ENCODE measurements at places on chromosomes 12 and 14.

DNA sequence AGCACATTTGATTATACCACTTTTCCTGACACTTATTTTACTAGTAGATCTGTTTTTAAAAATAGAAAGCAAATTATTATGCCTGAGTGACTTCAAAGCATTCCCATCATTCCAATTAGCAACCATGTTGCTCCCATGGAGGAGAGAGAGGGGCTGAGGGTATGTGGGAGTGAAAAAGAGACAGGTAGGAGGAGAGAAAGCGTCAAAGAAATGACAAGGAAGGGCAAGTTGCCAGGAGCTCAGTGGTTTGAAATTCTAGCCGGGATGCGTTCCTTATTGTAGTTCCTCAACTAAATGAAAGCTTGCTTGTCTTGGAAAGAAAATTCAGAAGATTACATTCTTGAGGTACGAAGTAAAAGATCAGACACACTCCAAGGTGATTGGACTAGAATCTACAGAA is 92.4 kb upstream of the PKP2 start:
- no peak for DNase-seq

GRCh38 chr14:94833633-94834032 is 63.7 kb upstream of the GSC start:
- DNase-seq, result peak; percentile 39

DNA sequence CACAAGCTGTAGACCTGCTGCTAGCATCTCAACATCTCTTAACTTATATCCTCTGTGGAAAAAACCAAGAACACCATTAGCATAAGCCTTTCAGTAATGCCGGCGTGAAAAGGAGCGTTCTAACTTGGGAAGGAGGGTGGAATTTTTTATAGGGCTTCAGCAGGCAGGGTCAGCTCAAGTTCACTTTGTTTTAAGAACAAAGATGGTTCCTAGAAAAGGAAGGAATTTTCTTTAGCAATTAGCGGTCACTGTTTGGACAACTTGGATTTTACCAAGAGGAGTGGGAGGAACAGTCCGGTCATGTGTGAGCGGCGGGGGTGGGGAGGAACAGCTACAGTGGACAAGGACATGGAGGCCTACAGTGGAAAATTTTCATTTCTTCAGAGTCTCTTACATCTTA is 35.9 kb downstream of the BBS10 start:
- DNase-seq, result no peak

- no peak for DNase-seq
Observed at GRCh38 chr14:105529569-105530284, 3.3 kb downstream of the TMEM121 start.

DNA sequence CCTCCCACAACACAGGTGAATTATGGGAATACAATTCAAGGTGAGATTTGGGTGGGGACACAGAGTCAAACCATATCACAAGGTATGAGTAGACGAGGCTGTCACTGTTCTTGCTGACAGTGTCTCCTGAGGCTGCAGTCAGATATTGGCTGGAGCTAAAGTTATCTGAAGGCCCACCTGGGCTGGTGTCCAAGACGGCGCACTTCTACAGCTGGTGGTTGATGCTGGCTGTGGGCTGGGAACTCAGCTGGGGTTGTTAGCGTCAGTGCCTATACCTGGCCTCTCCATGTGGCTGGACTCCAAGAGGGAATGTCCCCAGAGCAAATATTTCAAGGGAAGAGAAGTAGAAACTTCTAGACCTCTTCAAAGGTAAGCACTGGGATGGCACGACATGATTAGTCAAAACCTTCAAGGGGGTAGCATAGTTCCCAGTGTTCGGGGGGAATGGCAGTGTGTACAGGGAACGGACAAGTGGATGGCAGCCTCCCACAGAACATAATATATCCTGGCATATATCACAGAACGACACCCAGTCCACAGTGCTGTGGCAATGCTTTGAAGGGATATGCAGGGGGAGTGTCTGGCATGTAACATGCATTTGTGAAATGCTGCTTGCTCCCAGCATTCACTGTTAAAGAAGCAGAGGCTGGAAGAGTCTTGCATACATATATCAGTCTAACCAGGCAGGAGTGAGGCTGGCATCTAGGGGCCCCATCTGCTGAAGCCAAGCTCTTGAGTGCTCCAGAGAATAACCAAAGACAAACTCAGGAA is 126.7 kb upstream of the RFLNA start:
- DNase-seq, result no peak

DNA sequence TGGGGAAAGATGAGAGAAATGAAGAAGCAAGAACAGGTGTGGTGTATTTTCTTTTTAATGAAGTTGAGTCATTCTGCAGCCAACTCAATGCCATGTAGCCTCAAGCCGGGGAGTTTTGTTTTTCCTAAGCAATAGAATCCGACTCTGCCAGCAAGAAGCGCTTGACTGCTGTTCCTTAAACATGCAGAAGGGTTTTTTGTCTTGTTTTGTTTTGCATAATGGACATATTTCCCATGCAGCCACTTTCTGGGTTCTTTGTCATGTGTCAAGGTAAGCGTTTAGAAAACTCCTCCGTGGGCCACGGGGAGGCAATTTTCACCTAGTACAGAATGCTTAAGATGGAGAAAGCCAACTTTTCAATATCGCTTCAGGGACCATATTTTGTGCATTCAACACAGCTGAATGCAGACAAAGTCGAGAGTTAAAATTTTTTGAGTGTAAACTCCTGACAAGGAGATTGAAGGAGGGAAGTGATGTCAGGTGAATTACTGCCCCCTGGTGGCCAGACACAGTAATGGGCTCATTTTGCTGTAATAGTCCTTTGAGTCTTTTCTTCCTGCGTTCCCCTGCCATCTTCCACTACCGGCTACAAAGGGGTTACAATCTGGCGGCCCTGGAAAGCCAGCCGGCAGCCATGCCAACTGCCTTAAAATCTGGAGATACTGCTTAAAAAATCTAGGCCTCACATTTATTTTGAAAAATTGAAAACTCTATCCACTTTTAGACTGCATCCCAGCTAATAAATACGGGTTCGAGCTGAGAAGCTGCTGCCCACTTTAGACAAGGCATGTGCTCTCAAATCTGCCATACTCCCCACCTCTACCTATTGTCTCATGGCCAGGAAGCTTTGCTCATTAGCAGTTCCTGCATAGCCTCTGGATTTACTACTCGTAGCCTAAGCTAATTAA is 3.2 kb upstream of the FICD start:
- DNase-seq, result peak; percentile 89

GRCh38 chr12:94457311-94457710 is 2.4 kb downstream of the CEP83 start:
- no peak for DNase-seq

DNA sequence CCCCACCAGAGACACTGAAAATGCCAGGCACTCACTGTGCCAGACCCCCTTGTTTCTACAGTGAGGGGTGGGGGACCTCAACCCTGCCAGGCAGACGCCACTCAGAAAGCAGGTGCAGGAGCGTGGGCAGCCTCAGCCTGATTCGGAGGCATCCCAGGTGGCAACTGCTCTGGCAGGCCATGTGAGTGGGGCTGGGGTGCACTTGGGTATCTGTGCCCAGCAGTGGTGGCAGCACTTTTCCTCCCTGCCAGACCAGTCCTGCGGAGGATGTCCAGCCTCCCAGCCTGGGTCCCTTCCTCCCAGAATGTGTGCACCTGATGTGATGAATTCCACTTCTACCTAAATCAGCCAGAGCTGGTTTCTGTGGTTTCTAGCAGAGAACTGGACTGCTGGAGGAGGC is 13.4 kb upstream of the TTC7B start:
- DNase-seq, result no peak

DNA sequence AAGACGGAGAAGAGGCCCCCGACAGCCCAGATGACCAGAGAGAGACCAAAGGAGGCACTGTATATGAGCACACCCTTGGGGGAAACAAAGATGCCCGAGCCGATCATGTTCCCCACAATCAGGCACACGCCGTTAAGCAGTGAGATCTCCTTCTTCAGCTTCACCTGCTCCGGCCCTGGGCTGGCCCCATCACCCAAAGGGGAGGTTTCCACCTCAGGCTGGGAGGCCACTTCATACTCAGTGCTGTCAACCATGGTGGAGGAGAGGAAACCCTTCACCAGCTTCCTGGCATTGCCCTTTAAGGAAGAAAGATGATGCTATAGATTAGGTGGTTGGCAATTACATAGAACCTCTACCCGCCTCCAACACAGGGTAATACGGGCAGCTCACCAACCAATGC is 2.1 kb downstream of the SLC7A7 start:
- DNase-seq, result no peak

- no peak for DNase-seq
Observed at GRCh38 chr12:69341328-69341727, 6.9 kb upstream of the LYZ start.

DNA sequence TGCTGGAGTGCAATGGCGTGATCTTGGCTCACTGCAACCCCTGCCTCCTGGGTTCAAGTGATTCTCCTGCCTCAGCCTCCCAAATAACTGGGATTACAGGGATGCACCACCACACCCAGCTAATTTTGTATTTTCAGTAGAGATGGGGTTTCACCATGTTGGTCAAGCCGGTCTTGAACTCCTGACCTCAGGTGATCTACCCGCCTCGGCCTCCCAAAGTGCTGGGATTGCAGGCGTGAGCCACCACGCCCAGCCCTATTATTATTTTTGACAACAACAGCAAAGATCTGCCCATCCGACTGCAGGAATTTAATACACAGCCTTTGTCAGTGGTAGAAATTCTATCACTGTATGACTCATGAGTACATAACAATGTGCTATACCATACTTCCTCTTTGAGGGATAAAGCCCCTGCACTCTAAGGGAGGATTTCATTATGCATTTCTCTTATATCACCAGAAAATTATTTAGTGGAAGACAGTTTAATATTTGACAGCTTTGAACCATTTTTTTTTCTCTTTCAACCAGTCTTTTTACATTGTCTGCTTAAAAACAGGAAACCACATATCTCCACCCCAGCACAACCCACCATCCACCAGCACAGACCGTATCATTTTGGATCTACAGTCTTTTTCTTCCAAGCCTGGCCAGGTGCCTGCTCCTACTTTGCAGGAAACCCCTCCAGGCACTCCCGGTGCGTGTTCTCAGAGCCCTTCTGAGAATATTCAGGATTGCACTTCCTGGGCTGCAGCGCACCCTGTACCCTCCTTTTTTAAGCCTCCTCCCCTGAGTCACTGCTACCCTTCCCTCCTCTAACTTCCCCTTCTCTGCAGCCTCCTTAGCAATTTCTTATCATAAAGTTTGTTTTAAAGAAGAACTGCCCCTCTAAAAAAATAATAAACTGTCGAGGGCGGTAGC is 594 bp downstream of the ARHGDIB start:
- DNase-seq, result no peak

GRCh38 chr12:42732908-42733411 is 143.4 kb upstream of the PRICKLE1 start:
- no peak for DNase-seq

DNA sequence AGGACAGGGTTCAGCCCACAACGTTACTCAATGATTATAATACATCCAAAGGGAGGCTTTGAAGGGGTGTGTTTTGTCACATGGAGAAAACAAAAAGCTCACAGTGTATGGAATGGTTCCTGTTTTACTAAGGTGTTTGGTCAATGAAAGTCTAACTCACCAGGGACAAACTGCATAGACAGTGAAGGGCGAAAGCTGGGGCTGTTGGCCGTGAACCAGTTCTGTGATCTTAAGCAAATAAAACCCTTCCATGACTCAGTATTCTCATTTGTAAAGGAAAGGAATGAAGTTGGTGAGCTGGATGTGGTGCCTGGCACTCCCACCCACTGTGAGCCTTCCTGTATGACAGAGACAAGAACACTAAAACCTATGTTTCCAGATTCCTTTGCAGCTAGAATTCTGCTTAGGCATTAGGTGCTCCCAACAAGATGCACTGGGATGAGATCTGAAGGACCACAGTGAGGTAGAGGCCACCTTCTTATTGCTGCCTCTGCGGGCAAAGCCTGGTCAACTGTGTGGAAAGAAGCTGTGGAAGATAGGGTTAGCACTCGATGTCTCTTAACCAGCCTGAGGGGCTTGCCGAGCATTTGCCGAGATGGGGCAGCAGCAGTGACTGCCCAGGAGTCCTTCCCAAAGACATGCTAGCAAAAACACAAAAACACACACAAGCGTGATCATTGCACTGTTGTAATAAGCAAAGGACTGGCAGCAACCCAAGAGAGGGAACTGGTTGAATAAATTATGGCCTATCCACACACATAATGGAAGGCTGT is 48.5 kb downstream of the VCPKMT start:
- no peak for DNase-seq

GRCh38 chr12:108568338-108569154 is 6.2 kb downstream of the ISCU start:
- no peak for DNase-seq

GRCh38 chr12:115261691-115262398 is 577.9 kb upstream of the TBX3 start:
- DNase-seq, result no peak

DNA sequence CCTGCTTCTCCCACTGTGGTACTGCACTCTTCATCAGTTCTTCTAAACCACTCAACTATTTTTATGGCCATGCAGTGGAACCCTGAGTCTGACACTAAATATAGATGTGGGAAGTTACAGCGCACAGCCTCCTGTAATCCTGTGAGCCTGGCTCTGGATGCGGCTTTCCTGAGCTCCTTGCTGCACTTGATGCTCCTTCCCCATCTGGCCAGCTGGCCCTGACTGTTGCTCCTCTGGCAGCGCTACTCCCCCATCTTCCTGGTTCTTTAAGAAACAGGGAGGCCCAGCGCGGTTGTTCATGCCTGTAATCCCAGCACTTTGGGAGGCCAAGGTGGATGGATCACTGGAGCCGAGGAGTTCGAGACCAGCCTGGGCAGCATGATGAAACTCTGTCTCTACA is 24.6 kb downstream of the IQSEC3 start:
- DNase-seq, result peak; percentile 22

- no peak for DNase-seq
Observed at GRCh38 chr12:61452076-61452475, 808.1 kb upstream of the USP15 start.

Data from posterior cingulate gyrus (tissue), 11 donors.